ENCODE measurements at places on chromosomes 13 and 19. TPM values are rescaled to one million over a fixed set of nuclear protein-coding genes. Genes with fewer than 3 reads are reported as not detected.
A peak's percentile ranks its signal among the peaks of the same experiment; 100 is the strongest.

- no peak for DNase-seq
These were observed 5.3 kb downstream of the TMPRSS9 start for GRCh38 chr19:2365201-2365970.

DNA sequence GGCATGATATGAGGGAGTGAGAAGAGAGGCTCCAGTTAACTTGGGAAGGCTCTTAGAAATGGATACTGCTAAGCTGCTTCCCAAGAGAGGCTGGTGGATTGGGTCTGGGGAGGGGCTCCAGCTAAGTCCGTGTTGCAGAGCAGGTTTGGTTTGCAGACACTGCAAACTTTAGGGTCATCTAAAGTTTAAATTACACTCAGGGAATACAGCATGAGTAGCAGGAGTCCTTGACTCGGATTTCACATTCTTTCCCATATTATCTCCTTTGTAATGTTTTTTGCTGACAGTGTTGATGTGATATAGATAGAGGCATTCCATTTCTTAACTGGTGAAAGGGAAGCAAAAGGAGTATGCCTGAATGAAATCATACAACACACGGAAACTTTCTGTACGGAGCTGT is 31.9 kb downstream of the SGCG start:
- DNase-seq = no peak

DNA sequence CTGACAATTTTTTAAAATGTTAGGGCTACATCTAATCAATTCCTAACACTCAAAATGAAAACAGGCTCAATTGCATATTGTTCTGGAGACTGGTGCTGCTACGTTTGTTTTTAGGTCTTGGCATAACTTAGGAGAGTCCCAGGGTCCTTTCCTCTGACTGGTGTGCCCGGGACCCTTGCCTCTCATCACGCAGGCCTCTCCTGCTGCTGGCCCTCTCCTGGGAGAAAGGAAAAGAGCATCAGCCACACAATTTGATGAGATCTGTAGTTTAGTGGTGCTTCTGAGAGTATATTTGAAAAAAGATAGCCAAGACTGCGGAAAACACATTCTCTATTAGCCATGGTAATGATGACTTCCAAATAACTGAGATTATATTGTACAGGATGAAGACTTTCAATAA is 380.0 kb downstream of the KLF12 start:
- DNase-seq = no peak

- no peak for DNase-seq
These were observed 217.2 kb downstream of the LACC1 start for GRCh38 chr13:44096901-44097300.

DNA sequence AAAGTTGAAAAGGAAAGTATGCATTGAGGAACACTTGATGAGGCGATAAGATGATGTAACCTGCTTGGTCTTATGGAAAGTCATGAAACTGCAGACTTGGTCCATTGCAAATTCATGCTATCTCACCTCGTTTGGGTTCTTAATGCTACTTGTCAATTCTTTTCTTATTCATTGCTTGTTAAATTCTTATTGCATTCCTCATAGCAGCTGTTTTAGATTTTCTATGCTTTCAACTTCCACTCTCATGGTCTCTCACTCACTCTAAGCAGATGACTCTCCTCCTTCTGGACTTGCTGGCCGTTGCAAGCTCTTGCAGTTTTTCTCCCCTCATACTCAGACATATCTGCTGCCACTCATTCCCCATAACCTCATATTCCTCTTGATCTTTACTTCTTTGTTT is 67.8 kb upstream of the CSNK1A1L start:
- DNase-seq = no peak

GRCh38 chr19:52351512-52351911 is 15.5 kb downstream of the ZNF610 start:
- no peak for DNase-seq

DNA sequence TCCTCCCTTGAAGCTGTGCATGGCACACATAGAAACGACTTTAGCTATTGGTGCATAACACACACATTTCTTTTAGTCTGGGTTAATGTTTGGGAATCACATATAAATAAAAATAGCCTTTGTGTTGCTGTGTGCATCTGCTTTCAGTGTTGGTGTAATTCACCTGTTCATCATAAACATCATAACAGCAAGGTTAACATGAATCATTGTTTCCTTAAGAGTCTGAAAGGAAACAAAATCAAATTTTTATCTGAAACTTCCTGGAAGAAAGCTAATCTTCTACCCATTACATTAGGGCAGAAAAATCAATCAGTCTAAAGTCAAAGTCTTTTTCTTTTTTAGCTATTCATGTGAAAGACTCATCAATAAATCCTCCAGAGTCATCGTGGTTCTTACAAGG is 35.0 kb upstream of the TNFSF11 start:
- DNase-seq = no peak

DNA sequence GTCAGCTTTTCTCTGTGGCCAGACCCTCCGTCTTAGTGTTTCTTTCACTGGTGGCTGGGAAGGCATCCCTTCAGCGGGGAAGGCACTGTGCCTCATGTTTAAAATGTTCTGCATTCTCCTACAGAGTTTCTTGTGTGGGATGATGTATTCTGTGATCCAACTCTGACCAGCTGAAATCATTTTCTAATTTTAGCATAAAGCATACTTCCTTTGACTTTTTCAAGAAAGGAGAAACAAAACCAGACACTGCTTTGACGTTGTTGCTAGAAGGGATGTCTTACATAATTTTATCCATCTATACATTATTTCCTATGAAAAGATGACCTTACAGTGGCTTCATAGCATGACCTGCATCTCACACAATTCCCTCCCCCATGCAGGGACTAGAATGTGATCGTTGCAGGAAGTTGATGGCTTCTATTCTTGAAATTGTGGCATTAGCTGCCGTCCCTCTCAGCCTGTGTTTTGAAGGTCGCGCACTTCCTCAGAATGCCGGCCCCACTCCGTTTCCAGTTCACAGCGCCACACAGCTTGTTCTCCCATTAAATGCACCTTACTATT is 38.6 kb upstream of the TEX29 start:
- no peak for DNase-seq

GRCh38 chr19:11570039-11570462 is 7.4 kb downstream of the ACP5 start:
- DNase-seq = no peak

DNA sequence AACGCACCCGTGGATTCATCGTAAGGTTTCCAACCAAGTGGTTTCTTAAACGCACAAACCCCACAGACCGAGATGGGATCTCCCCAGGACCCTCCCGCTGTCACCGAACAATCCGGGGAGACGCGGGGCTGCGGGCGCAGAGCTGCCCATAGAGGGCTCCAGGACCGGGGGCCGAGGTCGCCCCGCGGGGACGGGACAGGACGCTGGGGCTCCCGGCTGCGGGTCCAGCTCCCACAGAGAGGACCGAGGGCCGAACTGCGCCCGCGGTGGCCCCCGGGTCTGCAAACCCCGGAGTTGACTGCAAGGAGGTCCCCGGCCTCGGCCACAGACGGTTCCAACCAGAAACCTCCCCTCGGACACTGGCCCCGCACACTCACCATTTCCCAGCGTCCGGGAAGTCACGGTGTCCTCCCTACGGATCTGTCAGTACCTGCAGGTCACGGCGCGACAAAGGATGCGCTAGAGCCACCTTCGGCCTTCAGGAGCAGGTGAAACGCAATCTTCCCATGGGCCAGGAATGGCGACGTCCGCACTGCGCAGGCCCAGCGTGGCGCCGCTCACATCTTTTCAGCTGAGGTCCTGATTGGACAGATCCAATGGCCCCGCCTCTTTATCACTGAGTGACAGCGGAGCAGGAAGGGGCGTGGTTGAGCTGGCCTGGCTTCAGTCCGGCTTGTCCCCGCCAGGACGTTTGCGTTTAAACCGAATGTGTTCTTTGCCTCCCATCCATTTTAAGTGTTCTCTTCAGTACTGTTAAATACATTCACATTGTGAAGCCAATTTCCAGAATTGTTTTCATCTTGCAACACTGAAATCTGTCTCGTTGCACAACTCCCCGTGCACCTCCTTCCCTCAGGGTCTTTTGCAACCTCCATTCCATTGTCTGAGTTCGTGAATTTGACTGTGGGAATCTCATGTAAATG is at the start of gene ZNF14:
Gene ZNF14 (minus strand): TSS at position 534 of the 923 bp plus-strand sequence. CDS start 154 bp downstream, at position 380.
- DNase-seq = peak; percentile 95

DNA sequence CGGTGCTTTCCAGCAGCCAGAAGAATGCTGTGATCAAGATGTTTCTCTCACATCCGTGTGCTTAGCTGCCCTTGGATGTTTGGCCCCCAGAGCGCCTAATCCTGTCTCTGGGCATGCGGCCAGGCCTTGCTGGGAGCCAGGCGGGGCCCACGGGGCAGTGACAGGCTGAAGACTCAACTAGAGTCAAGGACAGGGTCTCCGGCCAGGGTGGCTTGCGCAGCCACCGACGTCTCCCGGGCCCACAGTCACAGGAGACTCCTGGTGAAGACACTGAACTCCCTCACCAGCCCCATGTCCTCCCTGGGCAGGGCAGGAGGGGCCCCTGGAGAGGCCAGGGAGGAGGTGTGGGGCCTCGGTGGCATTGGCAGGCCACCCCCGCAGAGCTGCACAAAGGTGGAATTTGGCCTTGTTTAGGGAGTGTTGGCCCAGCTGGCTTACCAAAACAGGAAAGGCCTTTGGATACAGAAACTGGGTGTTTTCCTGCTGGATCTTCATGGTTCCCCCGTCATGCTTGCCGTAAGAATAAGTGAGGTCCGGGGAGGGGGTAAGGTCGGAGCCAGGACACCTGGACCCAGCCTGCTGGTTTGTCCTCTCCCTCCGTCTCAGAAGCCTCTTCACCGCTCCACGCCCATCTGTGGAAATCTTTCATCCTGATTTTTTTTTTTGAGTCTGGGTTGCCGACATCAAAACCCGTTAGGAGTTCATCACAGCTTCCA is 10.0 kb upstream of the NDUFS7 start:
- DNase-seq = peak; percentile 59

- DNase-seq = no peak
These were observed 294.3 kb upstream of the MAB21L1 start for GRCh38 chr13:35770756-35771297.

Gene C13orf42
- not detected for total RNA-seq

Gene NCR1
- not detected for total RNA-seq

Gene SIGLECL1
- total RNA-seq = not detected

Gene MAB21L1
- total RNA-seq = not detected

Gene KIR2DL3
- not detected for total RNA-seq
